Upper lobe of left lung (tissue), 6 donors: ENCODE measurements at places on chromosomes 13 and 19.
A peak's percentile ranks its signal among the peaks of the same experiment; 100 is the strongest.

DNA sequence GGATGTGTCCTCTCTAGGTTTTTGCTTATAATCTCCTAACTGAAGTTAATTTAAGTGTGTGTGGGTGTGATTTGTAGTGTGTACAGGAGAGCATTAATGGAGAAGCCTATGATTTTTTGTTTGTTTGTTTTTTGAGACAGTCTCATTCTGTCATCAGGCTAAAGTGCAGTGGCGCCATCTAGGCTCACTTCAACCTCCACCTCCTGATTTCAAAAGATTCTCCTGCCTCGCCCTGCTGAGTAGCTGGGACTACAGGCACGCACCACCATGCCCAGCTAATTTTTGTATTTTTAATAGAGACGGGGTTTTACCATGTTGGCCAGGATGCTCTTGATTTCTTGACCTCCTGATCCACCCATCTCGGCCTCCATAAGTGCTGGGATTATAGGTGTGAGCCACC is 20.6 kb downstream of the ZNF701 start:
- DNase-seq: no peak

GRCh38 chr13:45792827-45793303 is 58.7 kb downstream of the SIAH3 start:
- no peak for DNase-seq

- no peak for DNase-seq
Observed at GRCh38 chr19:492091-492531, 4.2 kb upstream of the MADCAM1 start.

DNA sequence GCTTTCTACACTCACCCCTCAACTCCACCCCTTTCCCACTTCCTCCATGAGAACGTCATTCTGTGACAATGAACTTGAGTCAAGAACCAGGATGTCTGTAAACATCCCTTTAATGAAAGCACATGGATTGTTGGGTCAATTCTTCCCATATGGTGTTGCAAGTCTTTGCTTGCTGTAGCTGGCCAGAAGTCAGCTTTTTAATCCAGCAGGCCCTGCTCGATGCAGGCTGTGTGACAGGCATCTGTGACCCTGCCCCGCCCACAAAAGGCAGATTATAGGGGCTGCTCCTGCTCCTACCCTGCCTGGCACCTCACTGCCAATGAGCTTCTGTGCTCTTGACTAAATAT is 78.0 kb downstream of the STARD13 start:
- no peak for DNase-seq

DNA sequence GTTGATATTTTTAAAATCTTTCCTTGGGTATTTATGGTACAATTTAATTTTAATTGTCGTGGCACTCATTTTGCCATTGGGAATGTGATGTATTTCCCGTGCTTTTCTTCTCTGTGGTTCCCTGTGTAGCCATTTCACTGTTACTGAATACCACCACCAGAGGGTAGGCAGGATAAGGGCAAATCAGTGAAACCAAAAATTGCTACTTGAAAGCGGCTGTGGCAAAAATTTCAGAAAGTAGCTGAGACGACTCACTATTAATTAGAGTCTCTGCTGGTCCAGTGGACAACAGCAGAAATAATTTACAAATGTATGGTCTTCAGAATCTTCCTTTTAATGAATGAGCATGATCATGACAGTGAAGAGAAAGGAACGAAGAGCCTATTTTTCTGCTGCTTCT is 34.4 kb upstream of the MIR17HG start:
- no peak for DNase-seq

DNA sequence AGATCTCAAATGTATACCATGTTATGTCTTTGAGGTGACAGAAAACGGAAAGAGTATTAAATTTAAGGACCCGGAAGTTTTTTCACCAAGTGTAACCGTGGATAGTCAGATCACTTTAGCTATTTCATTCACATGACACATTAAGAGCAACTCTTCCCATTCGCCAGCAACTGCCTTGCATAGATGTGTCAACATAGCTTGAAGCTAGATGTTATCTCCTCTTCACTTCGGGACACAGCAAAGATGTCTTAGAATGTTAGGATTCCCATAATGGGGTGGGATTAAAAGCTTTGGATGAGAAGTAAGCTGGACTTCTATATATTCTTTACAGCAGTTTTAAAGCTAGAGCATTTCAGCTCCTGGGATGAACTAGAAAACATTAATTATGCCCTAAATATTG is 1135.9 kb upstream of the PCDH20 start:
- DNase-seq: no peak

DNA sequence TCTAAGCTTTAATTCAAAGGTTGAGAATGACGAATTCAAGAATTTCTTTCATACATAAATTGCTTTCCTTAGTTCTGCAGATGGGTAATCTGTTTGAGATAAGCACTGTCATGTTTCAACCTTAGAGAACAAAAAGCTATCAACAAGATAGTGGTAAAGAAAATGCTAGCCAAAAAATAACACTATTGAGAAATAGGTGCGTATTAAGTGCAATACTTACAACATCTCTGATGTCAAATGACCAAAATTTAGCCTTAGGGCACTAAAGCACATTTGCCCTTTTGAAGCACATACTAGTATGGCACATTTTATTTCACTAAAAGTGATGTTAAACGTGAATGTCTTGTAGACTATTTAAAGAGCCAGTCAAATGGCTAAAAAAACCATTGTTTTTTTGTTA is 4.9 kb downstream of the KBTBD6 start:
- no peak for DNase-seq

- peak; percentile 43 for DNase-seq
Observed at GRCh38 chr19:32708457-32708856, 11.1 kb upstream of the TDRD12 start.

- no peak for DNase-seq
Observed at GRCh38 chr13:41651413-41652058, 194.2 kb downstream of the RGCC start.

DNA sequence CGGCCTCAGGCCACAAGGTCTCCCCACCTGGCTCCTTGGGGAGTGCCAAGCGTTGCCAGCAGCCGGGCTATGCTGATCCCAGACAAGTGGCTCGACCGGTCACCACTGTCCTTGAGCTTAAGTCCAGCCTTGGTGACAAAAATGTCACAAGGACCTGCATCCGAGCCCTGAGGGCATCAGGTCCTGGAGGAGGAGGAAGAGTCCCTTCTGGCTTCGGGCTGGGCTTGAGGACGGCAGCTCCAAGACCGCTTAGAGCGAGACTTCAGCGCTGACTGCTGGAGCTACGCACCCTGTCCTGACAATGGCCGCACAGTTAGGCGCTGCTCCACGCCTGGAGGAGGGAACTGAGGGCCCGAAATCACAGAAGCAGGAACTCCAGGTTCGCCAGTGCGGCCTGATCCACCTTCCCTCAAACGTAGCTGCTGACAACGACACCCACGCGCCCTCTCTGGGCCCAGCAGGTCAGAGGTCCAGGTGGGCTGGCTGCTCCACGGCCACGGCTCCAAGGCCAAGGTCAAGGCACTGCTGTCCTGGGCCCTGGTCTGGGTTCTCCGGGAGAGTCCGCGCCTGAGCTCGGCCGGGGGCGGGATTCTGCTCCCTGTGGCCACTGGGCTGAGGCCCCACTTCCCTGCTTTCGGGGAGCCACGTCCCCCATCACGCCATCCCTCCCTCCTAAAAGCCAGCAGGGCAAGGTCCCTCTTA is 7.0 kb downstream of the SBNO2 start:
- DNase-seq: peak; percentile 83

- DNase-seq: no peak
Observed at GRCh38 chr13:40389081-40389641, 277.3 kb downstream of the FOXO1 start.

DNA sequence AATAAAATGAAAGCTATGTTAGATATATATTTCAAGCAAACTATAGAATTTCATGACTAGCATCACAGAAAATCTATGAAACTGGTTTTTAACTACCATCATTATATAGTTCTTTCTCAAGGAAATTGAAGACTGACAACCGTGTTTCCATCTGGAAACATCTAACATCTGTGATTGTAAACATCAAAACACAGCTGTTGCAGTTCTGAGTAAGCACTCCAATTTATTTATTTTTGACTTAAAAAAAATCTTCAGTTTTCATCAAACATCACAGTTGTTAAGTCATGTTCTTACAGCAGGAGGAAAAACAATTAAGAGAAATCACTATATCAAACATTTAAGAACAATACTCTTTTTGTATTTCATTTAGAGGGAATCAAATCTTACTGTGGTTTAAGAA is 1653.0 kb upstream of the MIR17HG start:
- DNase-seq: no peak

DNA sequence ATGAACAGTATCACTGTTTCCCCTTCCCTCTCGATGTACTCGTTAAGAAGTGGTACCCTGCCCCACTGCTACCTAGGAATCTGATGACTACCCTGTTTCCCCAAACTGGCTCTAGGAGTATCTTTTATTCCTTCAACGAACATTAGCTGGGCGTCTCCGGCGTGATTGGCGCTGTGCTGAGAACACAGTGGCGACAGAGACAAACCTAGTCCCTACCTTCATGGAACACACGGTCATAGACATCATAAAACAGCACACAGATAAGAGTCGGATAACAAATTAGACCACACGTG is 730 bp downstream of the SYMPK start:
- DNase-seq: no peak

DNA sequence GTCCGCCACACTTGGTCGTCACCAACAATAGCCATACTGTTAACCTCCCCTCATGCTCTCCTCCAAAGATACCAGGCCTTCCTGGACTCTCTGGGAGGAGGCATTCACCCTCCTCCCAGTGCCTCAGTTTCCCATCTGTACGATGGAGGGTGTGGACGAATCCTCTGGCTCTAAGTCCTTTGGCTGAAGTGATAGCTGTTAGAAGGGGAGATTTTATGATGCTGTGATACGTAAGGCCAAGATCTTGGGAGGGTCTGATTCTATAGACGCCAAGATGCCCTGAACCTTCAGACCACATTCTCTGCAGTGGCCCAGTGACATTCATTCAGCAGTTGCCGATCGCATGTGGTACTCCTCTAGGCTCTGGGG is 14.8 kb upstream of the NOP53 start:
- no peak for DNase-seq

DNA sequence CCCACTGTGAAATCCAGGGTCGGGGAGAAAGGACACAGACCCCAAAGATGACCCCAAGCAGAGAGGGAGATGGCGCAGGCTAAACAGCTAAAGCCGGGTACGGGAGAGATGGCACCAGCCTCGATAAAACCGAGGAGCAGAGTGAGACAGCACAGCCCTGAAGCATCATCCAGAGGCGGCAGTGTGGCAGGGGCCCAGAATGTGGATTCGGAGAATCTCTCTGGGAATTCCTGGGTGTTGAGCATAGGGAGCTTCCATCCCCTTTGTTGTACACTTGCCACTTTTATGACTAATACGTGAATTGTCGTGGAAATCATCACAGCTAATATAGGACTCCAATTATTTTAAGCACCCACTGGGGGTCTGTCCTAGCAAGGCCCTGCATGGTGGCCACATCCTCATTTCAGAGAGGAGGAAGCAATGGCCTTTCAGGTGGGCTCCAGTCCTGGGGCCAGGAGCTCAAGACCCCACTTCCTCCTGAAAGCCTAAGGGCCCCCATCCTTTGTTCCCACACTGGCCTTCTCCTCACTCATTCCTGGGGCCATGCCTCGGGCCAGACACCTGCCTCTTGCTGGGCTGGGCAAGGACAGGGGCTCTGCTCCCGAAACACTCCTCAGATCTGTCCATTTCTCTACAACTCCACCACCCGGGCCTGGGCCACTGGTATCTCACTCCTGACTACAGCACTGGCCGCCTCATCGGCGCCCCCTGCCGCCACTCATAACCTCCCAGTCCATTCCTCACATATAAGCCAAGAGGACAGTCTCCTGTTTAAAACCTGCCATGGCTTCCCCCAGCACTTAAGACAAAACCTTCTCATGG is 29.3 kb upstream of the ATP1A3 start:
- peak; percentile 70 for DNase-seq

DNA sequence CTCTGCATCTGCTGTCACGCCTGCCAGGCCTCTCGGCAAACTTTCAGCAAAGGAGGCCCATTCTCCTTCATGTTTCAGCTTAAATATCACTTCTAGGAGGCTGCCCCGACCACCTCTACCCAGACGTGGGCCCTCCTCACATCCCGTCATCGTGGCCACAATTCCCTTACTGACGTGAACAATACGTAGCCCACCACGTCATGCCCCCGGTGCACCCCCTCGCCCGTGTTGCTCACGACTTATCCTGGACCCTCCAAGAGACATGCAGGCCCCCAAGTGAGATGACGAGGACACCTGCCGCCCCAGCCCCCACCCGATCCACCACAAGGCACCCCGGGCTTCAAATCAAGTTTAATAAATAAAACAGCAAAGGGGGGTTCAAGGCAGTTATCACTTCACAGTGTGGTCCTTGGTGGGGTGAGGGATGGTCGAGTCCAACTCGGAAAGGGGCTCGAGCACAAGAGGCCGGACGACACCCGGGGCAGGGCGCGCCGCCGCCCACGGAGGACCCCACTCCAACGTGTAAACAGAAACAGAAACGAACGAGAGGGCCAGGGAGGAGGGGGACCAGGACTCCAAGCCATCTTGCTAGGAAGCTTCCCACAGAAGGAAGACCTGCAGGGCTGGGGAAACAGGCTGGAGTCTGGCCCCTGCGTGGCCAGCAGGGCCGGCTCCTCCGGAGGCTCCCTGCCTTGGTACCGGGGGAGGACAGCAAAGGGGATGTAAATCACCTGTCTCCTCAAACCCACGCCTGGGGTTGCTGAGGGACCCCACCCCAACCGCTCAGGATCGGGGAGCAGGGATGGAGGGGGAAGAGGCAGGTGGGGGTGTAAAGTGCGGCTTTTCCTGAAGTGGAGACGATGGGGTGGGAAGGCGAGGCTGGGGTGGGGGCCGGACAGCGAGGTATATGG is 14.3 kb upstream of the PLPP2 start:
- DNase-seq: no peak

- no peak for DNase-seq
Observed at GRCh38 chr13:52406629-52407028, 657 bp upstream of the THSD1 start.

GRCh38 chr13:80118506-80118905 is 222.4 kb downstream of the SPRY2 start:
- no peak for DNase-seq

DNA sequence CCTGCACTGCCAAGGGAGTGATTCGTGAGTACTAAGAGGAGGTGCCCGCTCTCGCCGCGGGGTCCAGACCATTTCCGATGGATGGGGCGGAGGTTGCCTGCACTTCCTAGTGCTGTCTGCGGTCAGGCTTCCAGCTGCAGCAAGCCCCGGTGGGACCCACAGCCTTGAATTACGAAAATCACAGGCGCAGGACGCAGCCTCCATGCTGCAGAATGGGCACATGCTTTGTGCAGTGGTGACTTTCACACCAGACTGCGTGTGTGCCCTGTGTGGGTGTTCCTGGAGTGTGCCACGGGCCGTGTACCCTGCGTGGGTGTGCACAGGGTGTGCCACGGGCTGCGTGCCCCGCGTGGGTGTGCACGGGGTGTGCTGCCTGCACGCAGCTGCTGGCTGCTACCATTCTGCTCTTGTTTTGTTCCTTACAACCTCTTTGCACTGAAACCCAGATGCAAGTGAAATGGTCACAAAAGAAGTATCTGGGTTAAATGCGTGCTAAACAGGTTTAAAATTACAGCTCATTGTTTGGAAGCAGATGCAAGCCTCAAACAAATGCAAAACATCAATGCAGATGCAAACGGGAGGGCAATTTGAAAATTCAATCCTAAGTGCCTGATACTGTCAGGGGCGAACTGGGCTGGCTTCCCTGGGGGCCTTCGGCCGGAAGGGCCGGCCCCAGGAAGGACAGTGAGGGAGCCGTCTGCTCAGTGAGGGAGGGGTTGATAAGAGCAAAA is 221.2 kb upstream of the SOX1 start:
- no peak for DNase-seq
